T-cell (primary cell): ENCODE measurements at places on chromosomes 4 and X.

DNA sequence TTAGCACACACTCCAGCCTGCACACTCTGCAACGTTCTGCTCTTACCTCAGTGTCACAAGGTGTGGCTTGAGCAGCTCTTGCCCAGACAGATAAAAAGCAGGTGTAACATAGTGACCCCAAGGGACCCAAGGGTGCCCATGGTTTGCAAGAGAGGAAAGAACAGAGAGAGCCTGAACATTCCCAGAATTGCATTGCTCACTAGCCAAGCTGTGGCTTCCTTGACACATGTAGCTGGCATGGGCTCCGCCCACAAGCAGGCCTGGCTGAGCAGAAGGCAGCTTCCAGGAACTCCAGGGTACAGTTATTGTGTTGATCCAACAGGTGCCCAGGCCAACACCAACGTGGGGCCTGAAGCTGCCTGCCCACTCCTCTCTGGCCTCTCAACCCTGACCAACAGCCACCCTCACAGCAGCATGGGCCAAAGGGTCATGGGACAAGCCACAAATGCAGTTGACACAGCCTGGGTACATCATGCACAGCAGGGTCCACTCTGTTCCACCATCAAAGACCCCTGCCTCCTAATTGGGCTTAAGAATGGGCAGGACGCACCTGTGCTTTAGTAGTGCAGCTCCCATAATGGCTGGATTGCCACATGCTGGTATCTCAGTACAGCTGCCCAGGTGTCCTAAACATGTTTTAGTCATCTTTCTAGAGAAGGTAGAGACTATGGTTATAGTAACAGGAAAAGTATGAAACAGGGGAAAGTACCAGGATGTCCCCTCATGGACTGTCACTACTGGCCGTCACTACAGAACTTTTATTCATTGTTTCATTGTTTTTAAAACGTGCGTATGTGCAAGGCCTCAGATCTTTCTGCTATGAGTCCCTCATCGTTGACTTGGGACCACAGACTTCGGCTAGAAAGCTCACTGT is 73.7 kb upstream of the ACSL1 start:
- DNase-seq = no peak

DNA sequence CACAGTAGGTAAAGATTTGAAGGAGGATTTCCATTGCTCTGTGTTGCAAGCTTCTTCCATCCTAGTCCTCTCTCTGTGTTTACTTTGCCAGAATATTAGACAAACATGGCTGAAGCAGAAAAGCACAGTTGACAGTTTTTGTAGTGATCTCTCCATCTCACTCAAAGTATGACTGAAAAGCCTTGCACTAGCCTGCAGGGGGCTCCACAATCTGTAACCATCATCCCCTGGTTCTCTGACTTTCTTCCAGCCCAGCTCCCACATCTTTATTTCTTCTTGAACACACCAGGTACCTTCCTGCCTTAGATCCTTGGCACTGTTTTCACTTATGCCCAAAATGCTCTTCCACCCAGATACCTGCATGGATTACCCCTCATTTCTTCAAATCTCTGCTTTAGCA is 34.1 kb upstream of the HHIP start:
- no peak for DNase-seq

GRCh38 chrX:75784680-75785491 is at the start of gene MAGEE2:
TSS of gene MAGEE2 (minus strand) at chrX:75785254. CDS start at chrX:75785051, 203 bp downstream.
- DNase-seq = no peak

GRCh38 chrX:65871671-65872311 is 168.1 kb downstream of the VSIG4 start:
- no peak for DNase-seq

- no peak for DNase-seq
Observed at GRCh38 chr4:38320343-38320695, 343.7 kb upstream of the KLF3 start.

DNA sequence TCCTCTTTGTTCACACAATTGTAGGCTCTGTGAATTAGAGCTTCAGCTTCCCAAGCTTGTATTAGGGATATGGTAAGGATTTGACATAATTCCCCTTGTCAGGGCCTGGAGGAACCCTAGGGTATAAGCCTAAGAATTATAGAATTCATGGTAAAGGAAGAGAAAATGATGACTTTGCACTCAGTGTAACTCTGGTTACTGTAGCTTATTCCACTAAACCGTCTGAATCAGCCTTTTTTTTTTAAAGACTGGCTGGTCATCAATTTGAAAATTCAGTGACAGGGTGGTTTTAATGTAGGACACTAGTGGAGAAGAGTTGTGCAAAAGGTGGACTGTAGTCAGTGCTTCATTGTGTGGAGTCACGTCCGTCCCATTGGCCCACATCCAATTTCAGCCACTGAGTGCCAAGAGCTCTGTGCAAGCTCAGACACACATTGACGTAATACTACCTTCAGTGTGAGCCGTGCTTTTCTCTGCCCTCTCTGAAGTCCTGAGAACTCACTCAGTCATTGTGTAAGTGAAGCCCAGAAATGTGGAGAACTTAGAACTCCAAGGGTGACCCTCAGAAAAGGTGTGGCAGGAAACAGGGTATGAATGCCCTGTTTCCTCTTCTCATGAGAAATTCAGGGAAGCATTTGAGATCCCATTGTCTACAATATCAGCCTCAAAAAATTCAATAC is 449.8 kb downstream of the C4orf33 start:
- DNase-seq = no peak

- no peak for DNase-seq
Observed at GRCh38 chr4:20532871-20533870, 167.1 kb upstream of the PACRGL start.

GRCh38 chr4:76486588-76487276 is 51.7 kb downstream of the SHROOM3 start:
- no peak for DNase-seq

GRCh38 chr4:8159537-8160232 is 1.1 kb upstream of the ABLIM2 start:
- DNase-seq = no peak

DNA sequence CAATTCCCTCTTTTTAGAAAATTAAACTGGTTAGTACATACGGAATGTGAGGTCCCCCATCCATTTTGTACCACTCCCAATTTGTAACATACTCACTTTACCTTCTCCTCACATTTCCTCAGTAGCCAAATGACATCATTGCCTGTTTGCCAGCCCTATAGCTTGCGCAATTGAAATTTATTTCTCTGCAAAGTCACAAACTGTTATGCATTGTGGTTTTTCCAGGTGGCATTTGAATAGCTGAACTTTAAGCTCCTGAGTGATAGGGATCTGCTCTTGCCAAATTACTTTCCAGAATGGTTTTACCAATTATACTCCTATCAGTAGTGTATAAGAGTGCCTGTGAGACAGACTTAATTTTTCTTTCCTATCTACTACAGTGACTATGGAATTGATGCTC is 7.7 kb downstream of the COL4A5 start:
- DNase-seq = no peak

DNA sequence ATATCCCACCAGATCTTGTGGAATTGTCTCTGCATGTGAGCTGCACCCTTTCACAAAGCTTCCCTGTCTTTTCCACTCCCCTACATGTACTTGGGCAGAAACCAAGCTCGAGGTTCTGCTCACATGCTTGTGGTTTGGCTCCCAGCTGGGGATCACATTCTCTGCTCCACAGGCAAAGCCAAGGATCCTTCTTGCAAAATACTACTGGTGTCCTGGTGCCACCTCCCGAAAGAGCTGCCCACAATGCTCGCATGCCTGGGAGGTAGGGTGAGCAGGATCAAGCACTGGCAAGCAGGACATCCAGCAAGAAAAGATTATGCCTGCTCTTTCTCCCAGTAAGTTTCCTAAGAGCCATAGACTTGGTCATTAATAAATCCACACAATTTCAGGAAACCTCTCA is 45.1 kb upstream of the PPARGC1A start:
- DNase-seq = no peak

GRCh38 chrX:22534643-22535042 is 261.9 kb downstream of the CBLL2 start:
- DNase-seq = no peak

DNA sequence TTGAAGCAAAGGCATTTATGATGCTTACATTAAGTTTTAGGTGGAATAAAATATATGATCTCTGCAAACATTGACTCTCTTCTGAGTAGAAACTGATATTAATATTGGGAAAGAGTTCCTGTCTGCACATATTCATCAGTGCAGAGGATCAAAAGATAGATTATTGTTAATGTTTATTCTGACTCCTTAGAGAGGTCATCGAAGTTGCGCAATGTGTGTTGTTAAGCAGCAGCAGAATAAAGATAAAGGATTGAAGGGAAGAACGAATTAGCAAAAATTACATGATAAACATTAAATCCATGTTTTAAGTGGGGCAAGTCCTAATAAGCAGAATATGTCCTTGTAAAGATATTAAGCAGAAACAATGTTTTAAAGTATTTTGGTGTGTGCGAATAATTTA is 72.6 kb upstream of the MBNL3 start:
- DNase-seq = no peak

- DNase-seq = no peak
Observed at GRCh38 chr4:5685296-5685695, 23.1 kb downstream of the EVC2 start.

DNA sequence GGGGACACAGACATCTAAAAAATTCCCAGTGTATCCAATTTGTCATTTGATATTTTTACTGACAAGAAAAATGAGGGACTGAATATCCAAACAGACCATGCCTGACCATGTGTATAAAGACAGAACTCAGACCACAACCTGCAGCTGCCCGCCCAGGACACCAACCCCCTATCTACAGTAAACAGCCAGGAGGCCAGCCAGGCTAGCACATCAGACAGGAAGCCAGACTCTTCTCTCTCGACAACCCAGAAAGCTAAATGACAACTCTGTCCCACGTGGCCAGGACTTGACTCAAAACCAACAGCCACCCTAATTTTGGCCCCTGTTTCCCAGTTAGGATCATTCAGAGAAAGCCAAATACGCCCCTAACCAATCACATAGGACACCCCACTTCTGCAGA is 15.1 kb downstream of the AFAP1 start:
- no peak for DNase-seq

- no peak for DNase-seq
Observed at GRCh38 chr4:137299281-137299680, 233.0 kb downstream of the PCDH18 start.
